Amniotic stem cell (primary cell): ENCODE measurements at places on chromosomes 12 and 14.
A peak's percentile ranks its signal among the peaks of the same experiment; 100 is the strongest.

- no peak for DNase-seq
These were observed 3.5 kb upstream of the PTPRO start for GRCh38 chr12:15318841-15319240.

GRCh38 chr14:77144412-77145115 lies 3.0 kb upstream of the ZDHHC22 start:
- DNase-seq = no peak

DNA sequence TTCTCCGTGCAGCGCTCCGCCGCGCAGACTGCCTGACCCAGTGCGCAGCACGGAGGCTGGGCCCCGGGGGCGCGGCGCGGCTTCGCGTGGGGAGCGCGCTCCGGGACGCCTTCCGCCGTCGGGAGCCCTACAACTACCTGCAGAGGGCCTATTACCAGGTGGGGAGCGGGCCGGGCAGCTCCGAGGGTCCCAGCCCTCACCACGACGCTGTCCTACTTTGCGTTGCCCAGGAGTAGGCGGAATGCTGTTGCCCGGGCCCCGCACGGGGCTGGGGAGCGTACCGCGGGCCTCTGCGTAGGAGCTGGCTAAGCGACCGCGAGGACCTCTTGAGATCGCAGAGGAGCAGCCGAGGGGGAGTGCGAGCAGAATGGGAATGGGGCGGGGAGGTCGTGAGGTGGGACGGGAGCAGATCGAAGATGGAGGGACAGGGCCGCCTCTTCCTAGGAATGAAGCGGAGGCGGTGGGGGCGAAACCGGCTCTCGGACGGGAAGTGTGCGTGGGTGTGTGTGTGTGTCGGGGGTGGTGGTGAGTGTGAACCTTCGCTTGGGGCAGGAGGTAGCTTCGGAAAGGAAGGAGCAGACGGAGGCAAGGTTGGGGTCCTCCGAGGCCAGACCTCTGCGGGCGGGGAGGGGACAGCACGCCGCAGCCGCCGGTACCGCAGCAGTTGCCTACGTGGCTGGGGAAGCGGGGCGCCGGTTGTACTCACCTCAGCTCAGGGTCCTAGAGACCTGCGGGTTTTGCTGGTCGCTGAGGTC lies 751 bp downstream of the P3H3 start:
- DNase-seq = peak; percentile 55

DNA sequence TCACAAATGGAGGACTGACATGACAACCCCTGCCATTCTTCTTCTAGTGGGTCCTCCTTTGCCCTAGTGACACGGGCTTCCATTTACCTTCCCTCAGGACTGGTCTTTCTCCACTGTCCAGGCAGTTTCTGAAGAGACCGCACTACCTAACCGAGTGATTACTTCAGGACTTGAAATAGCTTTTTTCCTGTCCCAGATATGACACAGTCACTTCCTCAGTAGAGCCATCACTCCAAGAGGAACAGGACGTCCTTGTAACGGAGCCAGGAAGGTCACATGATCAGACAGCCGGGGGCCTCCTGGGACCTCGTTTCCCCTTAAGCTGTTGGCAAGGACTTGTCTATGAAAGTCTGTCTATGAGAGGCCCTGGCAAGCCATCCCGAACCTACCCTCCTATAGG lies 62.3 kb downstream of the FOS start:
- no peak for DNase-seq

- no peak for DNase-seq
These were observed 371.8 kb downstream of the BTG1 start for GRCh38 chr12:91773749-91774429.
